Thoracic aorta (tissue), 2 donors: ENCODE measurements at places on chromosomes 16 and 17. TPM values are rescaled to one million over a fixed set of nuclear protein-coding genes. Genes with fewer than 3 reads are reported as not detected.

Gene CASKIN1
- not detected for total RNA-seq

Gene EPX
- not detected for total RNA-seq

Gene MT1H
- total RNA-seq, result not detected

GRCh38 chr17:32936894-32937500 is 9.0 kb downstream of the TMEM98 start:
- H3K4me1 ChIP-seq, result peaks cover 8% of the 10 kb centered on the region
- H3K27me3 ChIP-seq, result no peaks in the 10 kb centered on the region
- DNase-seq, result peak; percentile 18
- peaks cover 52% of the 10 kb centered on the region for H3K36me3 ChIP-seq
- H3K27ac ChIP-seq, result peak overlapping the region; percentile 74
